ENCODE measurements at places on chromosomes 2 and 18. TPM values are rescaled to one million over a fixed set of nuclear protein-coding genes. Genes with fewer than 3 reads are reported as not detected.

Gene ZSWIM2
- total RNA-seq = not detected

Gene OBSL1
- total RNA-seq = 19.9 TPM

Gene IL36RN
- 0.14 TPM for total RNA-seq

Gene TDRD15
- total RNA-seq = not detected

Gene CTNNA2
- total RNA-seq = 0.16 TPM

Gene TSHZ1
- total RNA-seq = 5.7 TPM

Gene GULP1
- total RNA-seq = 43.4 TPM

Gene XDH
- 1.4 TPM for total RNA-seq

Gene DPYSL5
- 5.2 TPM for total RNA-seq

Gene DSG1
- not detected for total RNA-seq

Gene REG1A
- total RNA-seq = not detected

Gene SULT1C4
- not detected for total RNA-seq

Gene LOXL3
- 0.28 TPM for total RNA-seq

Gene IL36B
- not detected for total RNA-seq

Gene TAF1B
- 25.0 TPM for total RNA-seq

Gene C2orf72
- total RNA-seq = 6.0 TPM

Gene CCBE1
- total RNA-seq = 9.7 TPM

Gene CIDEA
- not detected for total RNA-seq

Gene CCDC74B
- total RNA-seq = 4.2 TPM

Gene DUSP28
- 7.9 TPM for total RNA-seq

Gene C2orf81
- 3.1 TPM for total RNA-seq

Gene G6PC2
- not detected for total RNA-seq

Gene IL1F10
- not detected for total RNA-seq

Gene SPP2
- total RNA-seq = not detected

Gene TPO
- 0.14 TPM for total RNA-seq

Gene SLC38A11
- total RNA-seq = 0.03 TPM

Gene MTIF2
- total RNA-seq = 39.8 TPM

Gene SETBP1
- 0.59 TPM for total RNA-seq

Gene GPBAR1
- 0.29 TPM for total RNA-seq

Data from A549 treated with Hydrocortisone at 1 μM for 4 hours (cell line).